Putamen (tissue), 1 donor: ENCODE measurements at places on chromosomes 1 and 21.

- no peak for DNase-seq
Observed at GRCh38 chr21:24131056-24131455, 1476.2 kb downstream of the MRPL39 start.

DNA sequence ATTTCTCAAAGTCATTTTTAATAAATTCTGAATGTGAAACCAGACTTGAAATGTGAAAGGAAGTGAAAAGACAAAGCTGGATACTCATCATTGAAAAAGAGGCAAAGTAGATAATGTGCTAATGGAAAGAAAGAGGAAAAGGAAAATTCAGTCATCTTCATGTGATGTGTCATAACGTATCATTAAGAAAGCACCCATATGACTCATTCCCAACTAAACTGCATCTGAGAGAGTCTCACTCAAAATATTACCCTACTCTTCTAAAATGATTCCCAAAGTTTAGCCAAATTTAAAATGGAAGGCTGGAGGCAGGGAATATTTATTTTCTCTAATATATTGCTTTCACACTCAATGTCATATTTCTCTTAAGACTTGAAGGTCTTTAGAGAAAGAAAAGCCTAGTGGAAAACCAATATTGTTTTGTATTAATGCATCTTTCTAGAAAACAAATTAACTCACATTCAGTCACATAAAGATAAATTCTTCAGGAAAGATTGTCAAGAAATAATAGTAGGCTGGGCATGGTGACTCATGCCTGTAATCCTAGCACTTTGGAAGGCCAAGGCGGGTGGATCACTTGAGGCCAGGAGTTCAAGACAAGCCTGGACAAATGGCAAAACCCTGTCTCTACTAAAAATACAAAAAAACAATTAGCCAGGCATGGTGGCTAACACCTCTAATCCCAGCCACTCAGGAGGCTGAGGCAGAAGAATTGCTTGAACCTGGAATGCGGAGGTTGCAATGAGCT, 129.9 kb downstream of the SLC30A10 start:
- no peak for DNase-seq

- DNase-seq, result no peak
Observed at GRCh38 chr1:227391211-227391610, 72.9 kb upstream of the CDC42BPA start.

DNA sequence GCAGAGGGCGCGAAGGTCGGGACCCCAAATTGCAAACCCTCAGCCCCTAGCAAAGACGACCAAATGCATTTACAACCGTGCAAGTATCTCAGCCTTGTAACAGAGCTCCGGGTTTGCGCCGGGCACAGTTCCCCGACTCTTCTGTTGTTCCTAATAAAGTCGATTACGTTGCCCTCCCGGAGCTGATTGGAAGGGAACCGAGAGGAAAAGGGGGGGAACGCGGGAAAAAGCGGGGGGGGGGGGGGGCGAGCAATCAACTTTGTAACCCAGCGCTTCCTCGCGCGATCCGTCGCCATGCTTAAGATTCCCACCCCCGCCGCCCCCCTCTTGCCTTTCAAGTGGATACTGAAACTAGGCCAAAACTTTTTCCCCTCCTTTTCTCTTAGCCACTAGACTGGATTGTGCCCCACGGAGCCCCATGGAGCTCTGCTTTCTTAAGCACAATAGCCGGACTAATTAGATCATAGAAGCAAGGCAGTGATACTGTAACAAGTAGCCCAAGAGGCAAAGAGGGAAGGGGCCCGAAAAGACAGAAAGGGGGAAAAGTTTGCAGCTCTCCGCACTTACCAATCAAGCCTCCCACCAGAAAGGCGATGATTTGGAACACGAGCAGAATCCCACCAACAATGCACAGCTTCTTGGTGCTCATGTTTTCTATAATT, 565 bp downstream of the WLS start:
- peak; percentile 56 for DNase-seq

DNA sequence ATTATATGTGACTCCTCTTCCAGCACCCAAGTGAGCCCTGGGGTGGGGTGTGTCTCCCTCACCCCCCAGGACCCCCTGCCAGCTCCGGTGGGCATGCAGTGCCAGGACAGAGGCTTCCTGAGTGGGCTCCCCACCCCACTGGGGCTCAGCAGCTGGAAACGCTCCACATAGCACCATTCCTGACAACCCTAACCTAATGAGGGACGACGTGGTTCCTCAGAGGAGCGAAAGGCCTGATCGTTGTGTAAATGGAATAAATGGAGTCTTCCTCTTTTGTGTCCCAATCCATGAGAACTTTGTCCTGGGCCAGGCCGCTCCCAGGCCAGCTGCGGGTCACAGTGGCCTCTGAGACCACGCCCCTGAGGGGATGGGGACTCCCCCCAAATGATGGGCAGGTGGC, 1.8 kb upstream of the TSPEAR start:
- no peak for DNase-seq

DNA sequence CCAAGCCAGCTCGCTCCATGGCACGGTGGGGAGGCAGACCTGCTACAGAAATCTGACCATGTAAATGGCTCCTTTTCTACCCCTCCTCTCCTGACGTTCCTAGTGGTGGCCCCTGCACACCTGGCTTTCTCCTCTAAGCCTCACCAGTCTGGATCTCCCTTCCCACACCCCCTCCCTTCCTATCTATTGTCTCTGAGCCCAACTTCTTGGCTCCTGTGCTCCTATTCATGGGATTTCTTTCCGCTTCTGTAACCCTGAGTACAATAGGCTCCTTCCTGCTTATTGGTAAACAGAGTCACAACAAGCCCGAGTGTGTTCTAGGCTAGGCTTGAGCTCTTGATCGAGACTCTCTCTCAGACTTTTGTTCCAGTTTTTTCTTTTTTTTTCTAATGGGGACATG, 17.6 kb downstream of the OPTC start:
- DNase-seq, result no peak

DNA sequence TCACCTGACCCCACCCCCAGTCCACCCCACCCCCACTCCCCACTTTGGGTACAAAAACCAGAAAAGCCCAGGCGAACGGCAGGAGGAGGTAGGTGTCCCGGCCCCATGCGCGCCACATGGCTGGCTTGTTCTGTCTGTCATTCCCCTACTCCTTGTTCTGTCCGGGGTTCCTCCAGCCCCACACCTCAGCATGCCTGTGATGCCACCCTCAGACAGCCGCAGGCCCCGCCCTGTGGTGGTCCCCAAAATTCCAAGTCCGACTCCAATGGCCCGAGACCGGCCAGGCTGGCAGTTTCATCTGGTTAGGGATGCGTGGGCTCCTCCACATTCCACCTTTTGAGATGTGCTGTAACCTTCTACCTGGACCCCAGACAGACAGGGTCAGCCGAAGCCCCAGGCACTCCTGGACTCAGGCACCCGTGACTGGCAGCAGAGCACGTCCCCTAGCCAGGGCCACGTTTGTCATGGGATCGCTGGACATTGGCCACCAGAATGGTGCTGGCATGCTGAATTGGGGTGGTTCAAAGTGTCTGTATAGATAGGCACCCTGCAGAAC, 94.4 kb downstream of the WDR4 start:
- DNase-seq, result no peak

DNA sequence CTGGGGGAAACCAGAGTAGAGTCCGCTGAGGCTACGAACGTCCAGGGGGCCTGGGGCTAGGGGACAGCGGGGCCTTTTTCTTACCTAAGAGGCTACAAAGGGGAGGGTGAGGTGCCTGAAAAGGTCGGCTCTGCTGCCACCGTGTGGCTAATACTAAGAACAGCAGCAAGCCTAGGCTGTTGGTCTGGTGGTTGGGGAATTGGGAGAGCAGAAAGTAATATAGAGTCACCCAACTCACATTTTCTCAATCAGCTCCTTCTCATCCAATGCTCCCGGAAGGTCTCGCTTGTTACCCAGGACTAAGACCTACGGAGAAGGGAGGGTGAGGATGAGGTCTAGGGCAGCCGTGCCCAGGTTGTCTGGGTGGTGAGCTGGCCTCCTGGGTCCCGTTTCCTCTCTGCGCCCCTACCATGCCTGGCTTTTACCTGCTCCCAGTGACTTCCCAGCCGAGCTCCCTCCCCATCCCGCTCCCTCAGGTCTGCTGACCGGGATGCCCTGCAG, 9.3 kb downstream of the ARL8A start:
- peak; percentile 86 for DNase-seq

DNA sequence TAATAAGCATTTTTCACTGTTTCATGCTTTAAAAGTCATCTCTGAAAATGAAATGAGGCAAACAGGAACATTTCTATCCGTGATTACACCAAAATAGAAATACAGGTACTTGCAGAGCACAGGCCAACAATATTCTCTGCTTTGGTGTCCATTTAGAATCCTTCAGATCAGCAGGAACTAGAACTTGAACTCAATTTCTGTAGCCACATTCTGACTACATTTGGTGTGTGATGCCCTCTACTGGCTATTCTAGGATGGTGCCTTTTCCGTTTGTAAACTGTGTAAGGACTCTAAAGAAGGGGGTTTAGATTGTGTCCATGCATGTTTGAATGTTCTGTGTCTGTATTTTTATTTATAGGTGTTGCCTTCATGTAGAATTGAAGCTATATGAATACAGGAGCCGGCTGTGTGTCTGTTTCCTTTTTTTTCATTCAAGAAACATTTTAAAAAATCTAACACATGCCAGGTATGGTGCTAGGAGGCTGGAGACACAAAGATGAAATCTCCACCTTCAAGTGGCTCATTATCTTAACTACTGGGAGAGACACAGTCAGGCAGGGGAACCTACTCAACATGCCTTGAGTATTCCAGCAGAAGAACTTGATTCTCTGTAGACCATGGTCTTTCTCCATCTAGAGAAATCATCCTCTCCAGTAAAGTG, 7.6 kb upstream of the ZNF326 start:
- DNase-seq, result peak; percentile 83

DNA sequence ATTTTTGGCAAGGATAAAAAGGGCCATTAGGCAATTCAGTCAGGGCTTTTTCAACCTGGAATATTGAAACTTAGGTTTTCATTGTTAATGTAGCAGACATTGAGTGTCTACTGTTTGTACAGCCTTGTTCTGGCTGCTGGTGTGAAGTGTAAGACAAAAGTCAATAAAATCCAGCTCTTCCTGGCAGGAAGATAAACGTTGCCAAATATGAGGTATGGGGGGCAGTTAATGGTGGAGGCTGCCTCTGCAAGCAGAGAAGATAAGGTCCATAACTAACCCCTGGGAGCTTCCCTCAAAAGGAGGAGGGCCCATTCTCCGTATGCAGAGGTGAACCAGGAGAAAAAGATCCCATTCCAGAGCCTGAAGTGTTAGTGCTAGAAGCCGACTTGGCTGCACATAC, 19.5 kb upstream of the SHE start:
- no peak for DNase-seq

DNA sequence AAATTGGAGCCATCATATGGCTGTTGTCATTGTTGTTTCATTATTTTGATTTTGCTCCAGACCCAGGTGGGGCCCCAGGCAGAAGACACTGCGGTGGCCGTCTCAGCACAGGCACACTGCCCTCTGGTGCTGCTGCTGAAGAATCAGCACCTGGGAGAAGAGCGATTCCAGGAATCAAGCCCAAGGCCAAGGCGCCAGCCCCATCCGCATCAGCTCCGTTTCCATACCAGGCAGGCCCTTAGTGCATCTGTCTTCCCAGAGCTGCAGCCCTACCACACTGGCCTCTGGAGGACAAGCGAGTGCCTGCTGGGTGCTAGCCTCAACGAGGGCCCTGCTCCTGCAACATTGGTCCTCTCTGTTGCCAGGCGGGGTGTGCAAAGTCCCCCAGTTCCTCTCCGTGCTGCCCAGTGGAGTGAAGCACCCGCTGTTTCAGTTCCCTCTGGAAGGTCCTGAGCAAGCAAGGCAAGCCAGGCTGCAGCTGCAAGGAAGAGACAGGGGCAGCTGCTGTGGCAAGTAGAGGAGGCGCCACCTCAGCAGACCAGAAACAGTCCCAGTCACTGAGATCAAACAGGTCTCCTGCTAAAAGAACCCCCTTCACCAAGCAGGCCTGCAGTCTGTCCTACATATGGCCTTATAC, 5.2 kb downstream of the GRIK3 start:
- no peak for DNase-seq

- no peak for DNase-seq
Observed at GRCh38 chr1:66576645-66577044, 42.7 kb downstream of the SGIP1 start.

DNA sequence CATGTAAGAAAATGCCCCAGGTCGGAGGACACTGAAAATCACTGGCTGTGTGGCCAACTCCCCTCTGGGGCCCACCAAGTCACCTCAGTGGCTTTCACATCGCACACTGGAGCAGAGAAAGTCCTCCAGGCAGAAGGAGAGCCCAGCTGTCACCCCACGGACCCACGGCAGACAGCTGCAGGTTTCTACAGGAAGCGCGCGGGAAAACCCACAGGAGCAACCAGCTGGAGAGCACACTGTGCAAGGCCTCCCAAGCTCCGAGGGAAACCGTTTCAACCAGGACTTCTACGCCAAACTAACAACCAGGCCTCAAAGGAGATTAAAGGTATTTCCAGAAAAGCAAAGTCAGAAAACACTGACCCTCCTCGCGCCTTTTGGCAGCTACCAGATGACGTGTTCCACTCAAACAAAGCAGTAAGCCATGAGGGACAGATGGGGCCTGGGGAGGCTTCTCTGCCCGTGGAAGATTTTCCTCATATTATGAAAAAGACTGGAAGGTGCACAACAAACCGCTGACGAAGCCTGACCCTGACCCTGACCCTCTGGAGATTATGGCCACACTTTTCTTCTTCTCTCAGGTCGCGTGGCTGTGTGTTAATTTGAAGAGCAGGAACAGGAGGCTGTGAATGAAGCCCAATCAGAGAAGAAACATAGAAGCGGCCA, 21.0 kb downstream of the WDR4 start:
- no peak for DNase-seq

DNA sequence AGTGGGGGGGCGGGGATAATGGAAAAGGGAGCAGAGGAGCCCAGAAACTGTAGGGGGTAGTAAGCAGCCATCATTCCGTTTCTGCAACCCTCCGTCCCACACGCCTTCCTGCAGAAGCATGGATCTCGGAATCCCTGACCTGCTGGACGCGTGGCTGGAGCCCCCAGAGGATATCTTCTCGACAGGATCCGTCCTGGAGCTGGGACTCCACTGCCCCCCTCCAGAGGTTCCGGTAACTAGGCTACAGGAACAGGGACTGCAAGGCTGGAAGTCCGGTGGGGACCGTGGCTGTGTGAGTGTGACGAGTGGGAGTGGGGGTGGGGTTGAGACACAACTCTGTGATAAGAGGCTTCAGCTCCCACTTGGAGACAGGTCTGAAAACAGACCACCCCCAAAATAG, 706 bp downstream of the CREB3L4 start:
- DNase-seq, result no peak

- DNase-seq, result no peak
Observed at GRCh38 chr1:214422137-214422671, 129.2 kb downstream of the PTPN14 start.

DNA sequence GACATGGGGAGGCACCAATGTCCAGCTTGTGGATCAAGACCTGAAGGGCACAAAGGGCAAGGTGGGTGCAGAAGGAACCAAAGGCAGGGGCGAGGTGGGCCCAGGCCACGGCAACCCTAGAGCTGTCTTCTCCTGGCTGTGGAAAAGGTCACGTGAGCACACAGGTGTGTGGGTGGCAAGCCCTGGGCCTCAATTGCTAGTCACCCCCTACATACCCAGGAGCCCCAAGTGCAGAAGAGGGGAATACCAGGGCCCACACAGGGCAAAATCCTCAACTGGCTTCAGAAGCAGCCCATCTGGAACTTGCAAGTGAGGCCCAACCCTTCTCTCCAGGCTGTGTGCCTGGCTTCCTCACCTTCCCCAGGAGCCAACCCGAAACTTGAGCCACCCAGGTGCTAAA, 25.6 kb downstream of the ZBTB17 start:
- DNase-seq, result no peak

GRCh38 chr1:8938232-8938999, 7.3 kb upstream of the CA6 start:
- DNase-seq, result no peak
